ENCODE measurements at places on chromosomes 1 and 21. TPM values are rescaled to one million over a fixed set of nuclear protein-coding genes. Genes with fewer than 3 reads are reported as not detected.

FCGR3A gene
- total RNA-seq, result not detected

CDC42BPA gene
- total RNA-seq, result 52.8 TPM

- DNase-seq, result peak; percentile 54
- H3K4me1 ChIP-seq, result peaks cover 13% of the 10 kb centered on the region
- H3K4me3 ChIP-seq, result no peak overlapping the region
- no peaks in the 10 kb centered on the region for H3K27me3 ChIP-seq
- H3K36me3 ChIP-seq, result peaks cover 7% of the 10 kb centered on the region
- no peak overlapping the region for H3K27ac ChIP-seq
These were observed 3.9 kb upstream of the CD58 start for GRCh38 chr1:116574581-116575291.

- H3K4me1 ChIP-seq, result peaks cover 14% of the 10 kb centered on the region
- peak overlapping the region; percentile 61 for H3K4me3 ChIP-seq
- no peak for DNase-seq
- no peaks in the 10 kb centered on the region for H3K27me3 ChIP-seq
- H3K27ac ChIP-seq, result no peak overlapping the region
- no peaks in the 10 kb centered on the region for H3K36me3 ChIP-seq
These were observed 697 bp downstream of the SLC22A15 start for GRCh38 chr1:115976921-115977498.

DNA sequence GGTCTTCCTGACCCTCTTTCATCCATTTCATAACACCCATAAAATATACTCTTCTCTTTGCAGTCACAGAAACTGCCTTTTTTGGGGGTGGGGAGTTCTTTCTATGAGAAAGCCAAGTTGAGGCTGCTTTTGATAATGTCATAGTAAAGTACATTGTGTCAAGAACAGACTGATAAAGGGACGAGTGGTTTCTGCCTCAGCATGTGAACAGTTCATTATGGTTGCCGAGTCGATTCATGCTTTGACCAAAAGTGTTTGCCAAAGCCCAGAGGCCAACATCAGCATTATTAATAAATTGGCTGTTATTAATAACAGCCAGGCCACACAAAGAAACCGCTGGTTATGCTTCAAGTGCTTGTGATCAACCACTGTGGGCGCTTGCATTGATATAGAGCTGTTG lies 162.0 kb downstream of the HUNK start:
- no peaks in the 10 kb centered on the region for H3K27me3 ChIP-seq
- H3K27ac ChIP-seq, result no peak overlapping the region
- no peaks in the 10 kb centered on the region for H3K36me3 ChIP-seq
- H3K4me3 ChIP-seq, result no peak overlapping the region
- no peak for DNase-seq

S100A1 gene
- total RNA-seq, result 0.32 TPM

DNA sequence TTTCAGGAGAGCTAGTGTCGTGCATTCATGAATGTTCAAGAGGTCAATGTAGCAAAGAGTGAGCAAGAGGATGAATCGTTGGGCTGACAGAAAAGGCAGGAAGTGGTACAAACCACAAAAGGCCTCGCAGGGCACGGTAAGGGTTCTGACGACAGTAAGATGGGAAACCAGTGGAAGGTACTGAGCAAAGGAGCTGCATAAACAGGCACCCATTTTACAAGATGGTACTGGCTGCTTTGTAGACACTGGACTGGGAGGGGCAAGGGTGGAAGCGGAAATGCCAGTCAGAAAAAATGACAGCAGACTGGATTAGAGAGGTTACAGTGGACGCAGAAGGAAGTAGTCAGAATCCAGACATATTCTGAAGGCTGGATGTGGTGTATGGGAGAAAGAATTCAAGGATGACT lies 123.5 kb downstream of the PTPN14 start:
- peak; percentile 93 for DNase-seq
- H3K4me3 ChIP-seq, result no peak overlapping the region
- H3K4me1 ChIP-seq, result peaks cover 61% of the 10 kb centered on the region
- peak overlapping the region; percentile 84 for H3K27ac ChIP-seq
- no peaks in the 10 kb centered on the region for H3K27me3 ChIP-seq
- H3K36me3 ChIP-seq, result peaks cover 8% of the 10 kb centered on the region

- no peak for DNase-seq
- H3K27me3 ChIP-seq, result no peaks in the 10 kb centered on the region
- H3K4me3 ChIP-seq, result no peak overlapping the region
- H3K27ac ChIP-seq, result no peak overlapping the region
These were observed 48.0 kb downstream of the DIPK1A start for GRCh38 chr1:92913093-92913819.

- no peaks in the 10 kb centered on the region for H3K36me3 ChIP-seq
- DNase-seq, result no peak
- H3K27ac ChIP-seq, result no peak overlapping the region
- H3K4me1 ChIP-seq, result peaks cover 7% of the 10 kb centered on the region
- H3K4me3 ChIP-seq, result no peak overlapping the region
These were observed 22.9 kb downstream of the CITED4 start for GRCh38 chr1:40838980-40839942.

- no peak overlapping the region for H3K27ac ChIP-seq
- no peak overlapping the region for H3K4me3 ChIP-seq
- no peaks in the 10 kb centered on the region for H3K36me3 ChIP-seq
- no peaks in the 10 kb centered on the region for H3K27me3 ChIP-seq
- DNase-seq, result no peak
These were observed 131.3 kb downstream of the PATJ start for GRCh38 chr1:61873581-61873980.
